Stimulated activated CD8-positive, alpha-beta memory T cell treated with anti-CD3 and anti-CD28 coated beads, Interleukin-12 subunit alpha, Interleukin-12 subunit beta, amount 100 ng/mL, for 4 hours (primary cell): ENCODE measurements at places on chromosomes 6 and 20.

GRCh38 chr6:11207199-11207968 lies 25.1 kb downstream of the NEDD9 start:
- no peak for DNase-seq

DNA sequence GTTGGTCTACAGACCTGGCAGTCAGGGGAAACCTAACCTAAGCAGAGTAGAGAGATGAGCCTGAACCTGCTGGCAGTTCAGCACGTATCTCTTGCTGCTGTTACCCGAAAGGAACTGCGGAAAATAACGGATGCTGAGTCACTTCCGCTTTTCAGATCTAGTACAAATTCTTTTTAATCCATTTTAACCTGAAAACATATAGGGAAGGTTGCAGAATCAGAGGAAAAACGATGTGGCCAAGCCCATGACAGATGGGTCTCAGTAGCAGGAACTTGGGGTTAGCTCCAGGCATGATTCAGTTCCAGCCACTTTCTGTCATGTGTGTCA lies 351.9 kb upstream of the PRND start:
- no peak for DNase-seq

- DNase-seq, result no peak
These were observed 141.1 kb downstream of the SYNDIG1 start for GRCh38 chr20:24610341-24611115.

DNA sequence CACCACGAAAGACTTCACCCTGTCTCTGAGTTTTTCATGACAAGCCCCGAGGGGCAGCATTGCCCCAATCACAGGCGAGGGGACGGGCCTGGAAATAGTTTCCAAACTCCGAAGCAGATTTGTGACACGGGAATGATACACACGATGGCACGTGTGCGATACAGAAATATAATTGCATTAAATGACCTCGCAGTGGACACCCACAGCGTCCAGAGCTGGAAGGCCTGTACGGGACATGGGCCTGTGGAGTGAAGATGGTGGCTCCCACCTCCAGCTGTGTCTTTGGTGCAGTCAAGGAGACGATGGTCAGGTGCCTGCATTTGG lies 43.0 kb downstream of the PMEPA1 start:
- no peak for DNase-seq

- no peak for DNase-seq
These were observed 28.0 kb downstream of the STX11 start for GRCh38 chr6:144178323-144178722.

DNA sequence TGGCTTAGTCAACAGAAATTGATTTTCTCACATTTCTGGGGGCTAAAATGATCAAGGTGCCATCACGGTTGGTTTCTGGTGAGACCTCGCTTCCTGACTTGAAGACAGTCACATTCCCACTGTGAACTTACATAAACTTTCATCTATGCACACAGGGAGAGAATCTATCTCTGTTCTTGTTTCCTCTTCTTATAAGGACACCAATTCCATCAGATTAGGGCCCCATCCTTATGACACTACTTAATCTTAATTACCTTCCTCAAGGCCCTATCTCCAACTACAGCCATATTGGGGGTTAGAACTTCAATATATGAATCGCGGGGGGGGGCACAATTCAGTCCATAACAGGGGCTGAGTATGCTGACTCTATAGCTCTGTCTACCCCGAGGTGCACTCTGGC lies 10.6 kb upstream of the SCGN start:
- DNase-seq, result no peak

DNA sequence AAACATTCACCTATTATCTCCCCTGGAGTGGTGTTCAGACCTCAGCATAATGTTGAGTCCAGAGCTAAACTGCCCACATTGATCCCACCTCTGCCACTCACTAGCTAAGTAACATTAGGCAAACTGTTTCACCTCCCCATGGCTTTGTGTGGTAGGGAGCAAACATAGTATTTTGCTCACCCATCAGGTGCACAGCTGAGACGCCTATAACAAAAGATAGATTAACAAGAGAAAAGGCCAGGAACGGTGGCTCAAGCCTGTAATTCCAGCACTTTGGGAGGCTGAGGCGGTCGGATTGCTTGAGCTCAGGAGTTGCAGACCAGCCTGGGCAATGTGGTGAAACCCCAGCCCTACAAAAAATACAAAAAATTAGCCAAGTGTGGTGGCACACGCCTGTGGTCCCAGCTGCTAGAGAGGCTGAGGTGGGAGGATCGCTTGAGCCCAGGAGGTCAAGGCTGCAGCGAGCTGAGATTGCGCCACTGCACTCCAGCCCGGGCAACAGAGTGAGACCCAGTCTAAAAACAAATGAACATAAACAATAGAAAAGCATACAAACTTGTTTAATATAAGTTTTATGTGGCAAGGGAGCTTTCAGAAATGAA lies 91.6 kb downstream of the MAP3K7 start:
- DNase-seq, result no peak

DNA sequence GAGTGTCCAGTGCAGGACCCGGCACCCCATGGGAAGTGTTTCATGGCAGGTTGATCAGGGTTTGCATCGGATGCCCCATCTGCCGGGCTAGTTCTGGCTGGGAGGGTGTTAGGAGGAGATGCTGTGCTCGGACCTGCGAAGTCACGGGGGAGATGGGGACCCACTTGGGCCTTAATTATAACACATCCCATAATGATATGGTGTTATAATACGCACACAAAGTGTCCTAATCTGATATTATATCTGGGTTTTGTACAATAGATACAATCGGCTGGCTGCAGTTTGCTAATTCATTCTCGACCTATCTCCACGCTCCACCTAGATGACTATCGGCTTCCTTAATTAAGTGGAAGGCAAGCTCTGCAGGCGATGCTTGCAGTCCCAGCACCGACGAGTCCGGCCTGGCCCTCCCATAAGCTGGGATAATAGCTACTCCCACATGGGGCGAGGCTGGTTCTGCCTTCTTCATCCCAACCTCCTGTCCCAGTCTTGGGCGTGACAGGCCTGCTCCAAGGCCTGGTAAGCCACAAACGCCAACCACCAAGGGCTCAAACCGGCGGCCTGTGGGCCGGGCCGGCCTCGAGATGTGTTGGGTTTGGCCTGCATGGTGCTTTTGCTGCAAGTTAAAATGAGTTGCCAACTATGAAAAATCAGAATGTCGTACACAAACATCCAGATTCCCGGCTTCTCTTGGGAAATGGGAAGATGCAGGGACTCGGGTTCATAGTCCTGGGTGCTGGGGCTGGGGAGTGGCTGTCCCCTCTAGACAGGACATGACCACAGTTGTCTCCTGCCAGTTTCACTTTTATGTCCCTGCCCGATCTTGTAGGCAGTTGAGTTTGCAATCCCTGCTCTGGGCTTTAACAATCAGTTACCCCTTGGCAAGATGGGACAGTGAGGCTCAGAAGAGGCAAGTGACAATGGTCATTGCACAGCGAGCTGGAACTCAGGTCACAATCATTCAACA lies 32.7 kb downstream of the CEBPB start:
- DNase-seq, result no peak

GRCh38 chr6:156911581-156911980 lies 134.4 kb downstream of the ARID1B start:
- no peak for DNase-seq

- DNase-seq, result no peak
These were observed 140.1 kb downstream of the QKI start for GRCh38 chr6:163554663-163555062.

DNA sequence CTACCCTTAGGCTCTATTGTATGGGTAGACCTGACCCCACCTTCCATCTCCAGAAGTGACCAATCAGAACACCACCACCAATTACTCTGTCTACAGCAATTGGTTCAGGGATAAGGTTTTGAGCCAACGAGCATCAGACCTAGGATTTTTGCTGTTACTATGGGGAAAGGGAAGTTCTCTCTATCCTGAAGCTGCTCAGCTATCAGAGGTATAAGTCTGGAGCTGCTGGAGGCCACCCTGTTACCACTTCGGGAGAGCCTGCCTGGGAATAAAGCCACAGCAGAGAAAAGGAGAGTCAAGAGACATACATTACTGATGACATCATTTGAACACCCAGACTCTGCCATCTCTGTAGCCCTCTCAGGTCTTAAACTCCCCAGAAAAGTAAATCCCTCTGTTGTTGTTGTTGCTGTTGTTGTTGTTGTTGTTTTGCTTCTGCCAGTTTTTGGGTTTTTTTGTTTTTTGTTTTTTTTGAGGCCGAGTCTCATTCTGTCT lies 94.5 kb downstream of the PREX1 start:
- no peak for DNase-seq

- no peak for DNase-seq
These were observed 191.3 kb downstream of the OR2B2 start for GRCh38 chr6:27720607-27721580.

GRCh38 chr6:132960720-132961119 lies 146.4 kb downstream of the RPS12 start:
- DNase-seq, result no peak

- DNase-seq, result no peak
These were observed 4.8 kb downstream of the COL9A1 start for GRCh38 chr6:70298068-70298467.

DNA sequence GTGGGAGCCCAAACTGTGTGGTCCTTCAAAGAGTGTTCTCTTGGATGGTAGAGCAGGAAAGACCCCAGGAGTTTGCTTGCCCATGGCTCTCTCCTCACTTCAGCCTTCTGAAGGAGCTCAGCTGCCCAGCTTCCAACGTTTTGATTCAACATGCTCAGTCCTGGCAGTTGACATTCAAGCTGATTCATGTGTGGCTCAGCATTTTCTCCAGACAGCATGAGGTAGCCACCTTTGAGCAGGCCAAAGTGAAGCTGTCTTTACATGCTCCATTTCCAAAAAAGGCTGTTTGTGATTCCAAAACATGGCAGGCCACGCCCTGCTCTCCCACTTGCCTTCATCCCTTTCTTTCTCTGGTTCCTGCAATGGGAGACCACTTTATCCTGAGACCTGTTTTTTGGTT lies 280.2 kb downstream of the TBC1D7 start:
- no peak for DNase-seq

- no peak for DNase-seq
These were observed 495.3 kb downstream of the BMP2 start for GRCh38 chr20:7262803-7263202.

DNA sequence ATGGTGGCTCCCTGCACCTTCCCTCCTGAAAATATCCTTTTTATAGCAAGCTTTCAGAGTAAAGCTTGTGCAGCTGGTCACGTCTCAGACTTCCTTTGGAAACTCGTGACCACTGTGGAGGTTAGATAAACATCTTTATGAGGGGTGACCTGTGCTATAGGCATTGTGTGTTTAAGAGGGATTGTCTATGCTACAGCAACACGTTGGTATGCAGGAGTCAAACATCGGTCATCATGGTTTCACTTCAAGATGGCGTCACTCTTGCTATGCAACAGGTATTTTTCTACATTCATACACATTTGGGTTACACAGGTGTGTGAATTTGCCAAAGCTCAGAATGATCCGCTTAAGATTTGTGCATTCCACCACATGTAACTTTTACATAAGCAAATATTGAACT lies 14.6 kb upstream of the BLCAP start:
- DNase-seq, result no peak

DNA sequence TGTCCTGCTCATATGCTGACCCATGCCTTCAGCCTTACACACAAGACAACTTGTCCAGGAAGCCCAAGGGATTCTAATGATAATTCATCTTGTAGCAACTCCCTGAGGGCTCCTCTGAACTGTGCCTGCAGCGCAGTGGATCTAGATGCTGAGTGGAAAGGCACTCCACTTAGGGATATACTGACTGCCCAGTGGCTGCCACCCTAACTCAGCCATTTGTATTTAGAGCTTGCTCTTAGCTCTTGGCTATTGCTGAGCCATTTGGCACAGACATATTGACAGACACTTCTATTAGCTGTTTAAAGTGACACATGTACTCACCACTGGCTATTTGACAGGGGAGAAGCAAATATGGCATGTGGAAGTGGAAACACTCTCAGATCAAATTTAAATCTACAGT lies 278.3 kb upstream of the SGK1 start:
- DNase-seq, result no peak

- no peak for DNase-seq
These were observed 77.1 kb downstream of the LMBRD1 start for GRCh38 chr6:69719602-69720193.

- DNase-seq, result no peak
These were observed 13.4 kb upstream of the HSF2 start for GRCh38 chr6:122385857-122386612.

- DNase-seq, result no peak
These were observed 5.6 kb upstream of the BPIFA2 start for GRCh38 chr20:33162313-33162712.

GRCh38 chr6:128376952-128377503 lies 143.4 kb downstream of the PTPRK start:
- no peak for DNase-seq

GRCh38 chr20:732727-733126 lies 35.6 kb downstream of the SLC52A3 start:
- no peak for DNase-seq

DNA sequence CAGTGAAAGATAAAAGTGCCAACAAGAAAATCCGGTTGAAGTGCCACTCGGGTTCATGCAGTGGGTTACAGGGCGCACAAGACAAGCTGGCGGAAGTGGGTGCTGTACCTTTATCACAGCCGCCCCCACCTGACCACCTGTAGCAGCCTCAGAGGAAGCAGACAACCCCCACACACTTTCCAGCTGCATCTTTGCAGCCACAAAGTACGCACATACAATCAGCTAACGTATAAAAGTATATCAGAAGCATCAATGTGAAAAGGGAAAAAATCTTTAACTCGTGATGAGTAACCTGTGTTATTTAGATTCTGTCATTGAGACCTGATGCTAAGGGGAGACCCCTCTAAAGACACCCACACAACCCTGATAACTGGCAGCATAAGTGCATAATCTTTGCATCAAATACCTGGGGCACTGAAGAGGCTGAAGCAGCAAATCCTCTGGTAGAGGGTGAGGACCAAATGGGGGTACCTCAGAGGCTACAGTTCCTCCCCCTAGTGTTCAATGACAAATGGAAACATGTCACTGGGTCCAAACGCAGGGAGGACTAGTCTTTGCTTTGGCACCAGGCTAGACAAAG lies 22.1 kb downstream of the BACH2 start:
- peak; percentile 76 for DNase-seq

GRCh38 chr6:38637756-38638155 lies 2.0 kb downstream of the BTBD9 start:
- no peak for DNase-seq

- DNase-seq, result no peak
These were observed 24.4 kb upstream of the MYBL2 start for GRCh38 chr20:43642548-43642947.

DNA sequence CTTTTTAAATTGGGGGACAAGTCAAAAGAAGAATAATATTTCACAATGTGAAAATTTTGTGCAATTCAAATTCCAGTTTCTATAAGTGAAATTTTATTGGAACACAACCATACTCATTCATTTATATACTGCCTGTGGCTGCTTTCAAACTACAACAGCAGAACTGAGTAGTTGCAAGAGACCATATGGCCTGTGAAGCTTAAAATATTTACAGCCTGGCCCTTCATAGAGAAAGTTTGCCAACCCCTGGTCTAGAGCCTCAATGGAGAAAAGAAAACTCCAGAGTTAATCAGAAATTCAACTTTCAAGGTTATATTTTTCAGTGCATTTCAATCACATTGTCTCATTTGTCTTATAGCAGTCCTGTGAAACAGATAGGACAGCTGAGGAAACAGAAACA lies 26.6 kb upstream of the FBXO9 start:
- no peak for DNase-seq
